ENCODE measurements at places on chromosomes 1 and 21.

DNA sequence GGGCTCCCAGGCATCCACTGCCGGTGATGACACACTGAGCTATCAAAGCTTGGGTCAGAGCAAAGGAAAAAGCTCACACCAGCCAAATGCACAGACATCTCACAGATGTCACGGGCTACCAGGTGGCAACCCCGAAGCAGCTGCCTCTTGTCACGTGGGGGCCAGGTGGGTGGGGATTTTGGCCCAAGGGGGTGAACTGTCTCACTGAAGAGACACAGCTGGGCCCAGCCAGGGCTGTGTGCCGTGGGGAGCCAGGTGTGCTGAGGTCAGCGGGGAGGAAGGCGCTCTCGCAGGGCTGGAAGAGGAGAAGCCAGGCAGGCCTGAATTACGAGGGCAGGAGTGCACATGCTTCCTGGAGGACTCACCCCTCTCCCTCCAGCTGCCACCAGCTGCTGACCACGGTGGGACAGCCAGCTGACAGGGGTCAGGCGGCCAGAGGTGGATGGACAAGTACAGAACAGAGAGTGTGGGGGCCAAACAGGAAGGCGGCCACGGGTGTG, 32.4 kb downstream of the KCNN3 start:
- no peak for DNase-seq

DNA sequence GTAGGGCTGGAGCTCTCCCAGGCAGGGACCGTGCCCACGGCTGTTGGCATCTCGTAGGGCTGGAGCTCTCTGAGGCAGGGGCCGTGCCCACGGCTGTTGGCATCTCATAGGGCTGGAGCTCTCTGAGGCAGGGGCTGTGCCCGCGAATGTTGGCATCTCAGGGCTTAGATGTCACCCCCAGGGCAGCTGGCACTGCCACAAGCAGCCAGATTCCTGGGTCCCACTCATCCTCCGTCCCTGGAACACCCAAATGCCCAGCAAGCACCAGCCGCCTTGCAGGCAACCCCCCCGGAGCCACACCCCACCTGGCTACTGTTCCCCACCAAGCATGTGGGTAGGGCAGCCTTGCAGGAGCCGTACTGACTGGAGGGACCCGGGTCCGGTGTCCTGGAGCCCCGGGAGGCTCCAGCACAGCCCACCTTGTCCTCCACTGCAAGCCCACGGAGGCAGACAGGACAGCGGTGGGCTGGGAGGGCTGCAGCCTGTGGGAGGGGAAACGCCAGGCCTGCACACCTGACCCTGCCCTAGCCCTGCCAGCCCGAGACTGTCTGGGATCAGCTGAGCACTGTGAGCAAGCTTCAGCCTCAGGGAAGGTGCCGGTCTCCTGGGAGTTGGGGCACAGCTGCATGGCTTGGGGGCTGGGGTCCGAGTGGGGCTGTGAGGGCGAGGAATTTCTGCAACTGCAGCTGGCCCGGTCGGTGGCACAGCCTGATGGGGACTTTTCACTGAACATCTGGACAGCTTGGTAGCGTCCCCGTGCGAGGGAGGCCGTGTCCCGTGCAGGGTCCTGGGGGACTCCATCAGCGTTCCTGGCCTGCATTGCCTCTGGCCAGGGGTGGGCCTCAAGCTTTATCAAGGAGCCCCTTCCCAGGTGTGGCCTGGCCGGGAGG, 53.6 kb downstream of the COL18A1 start:
- no peak for DNase-seq

GRCh38 chr1:191022856-191023255, 545.2 kb upstream of the BRINP3 start:
- DNase-seq, result no peak

- no peak for DNase-seq
These were observed 260.5 kb upstream of the CHRM3 start for GRCh38 chr1:239125893-239126292.

DNA sequence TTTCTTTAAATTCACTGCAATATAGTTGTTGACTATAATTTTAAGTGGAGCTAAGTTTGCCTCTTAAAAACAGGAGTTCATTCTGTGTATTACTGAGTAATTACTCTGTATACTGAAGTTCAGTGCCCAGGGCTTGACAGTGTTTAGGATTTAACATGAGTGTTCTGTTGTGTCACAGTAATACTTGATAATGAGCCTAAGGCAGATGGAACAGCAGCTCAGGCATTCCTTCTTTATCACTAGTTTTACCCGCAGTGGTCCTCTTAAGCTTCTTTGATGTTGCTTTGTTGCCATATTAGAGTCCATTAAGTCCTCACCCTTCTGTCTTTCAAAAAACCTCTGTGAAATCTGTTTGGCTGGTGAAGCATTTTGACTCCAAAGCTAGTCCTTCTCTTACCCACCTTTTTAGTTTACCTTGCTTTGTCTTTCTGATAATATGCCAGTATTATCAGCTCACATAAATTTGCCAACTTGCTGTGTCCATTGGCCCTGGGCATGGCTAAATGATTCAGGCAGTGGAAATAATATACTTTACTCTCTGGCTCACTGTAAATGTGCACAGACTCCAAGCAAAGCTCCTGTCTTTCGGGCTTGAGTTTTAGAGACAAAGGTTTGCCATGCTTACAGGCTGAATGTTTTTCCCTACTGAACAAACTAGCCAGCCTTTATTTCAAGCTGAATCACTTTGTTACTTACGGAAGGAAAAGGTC, 17.7 kb downstream of the HIPK1 start:
- no peak for DNase-seq

Data from stimulated activated effector memory CD8-positive, alpha-beta T cell treated with anti-CD3 and anti-CD28 coated beads, Interleukin-12 subunit alpha, Interleukin-12 subunit beta, amount 100 ng/mL, for 72 hours (primary cell).